ENCODE measurements at places on chromosomes 4 and X.

GRCh38 chrX:66036231-66036630 lies 3.6 kb downstream of the VSIG4 start:
- no peak for DNase-seq

- DNase-seq, result no peak
Observed at GRCh38 chr4:170190265-170190664, 100.5 kb upstream of the AADAT start.

DNA sequence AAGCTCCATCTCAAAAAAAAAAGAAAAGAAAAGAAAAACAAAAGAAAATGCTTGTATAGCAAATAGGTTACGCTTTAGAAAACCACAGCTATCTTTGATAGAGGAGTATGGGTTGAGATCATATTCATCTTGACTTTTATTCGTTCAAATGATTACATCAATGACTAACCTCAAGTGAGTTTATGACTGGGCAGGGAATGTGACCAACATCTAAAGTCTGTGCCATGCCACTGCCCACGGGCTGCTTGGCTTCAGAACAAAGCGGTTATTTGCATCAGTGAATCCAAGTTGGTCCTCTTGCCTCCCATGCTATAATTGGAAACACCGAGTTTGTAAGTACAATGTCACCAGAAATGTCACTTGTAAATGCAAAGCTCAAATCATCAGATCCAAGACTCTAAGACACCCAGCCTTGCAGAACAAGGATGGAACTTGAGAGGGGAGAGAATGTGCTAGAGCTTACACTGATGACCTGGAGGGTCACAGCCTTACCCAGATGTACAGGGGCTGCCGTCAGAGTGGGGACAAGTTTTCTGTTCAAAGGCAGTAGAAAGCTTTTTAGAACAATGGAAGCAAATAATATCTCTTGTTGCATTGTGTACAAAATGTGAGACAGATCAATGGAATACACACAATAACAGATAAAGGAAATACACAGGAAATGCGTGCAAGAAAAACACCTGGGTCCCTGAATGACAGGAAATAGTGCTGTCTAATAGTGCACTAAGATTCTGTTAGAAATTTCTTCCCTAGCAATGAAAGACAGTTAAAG lies 8.4 kb upstream of the OPN1LW start:
- peak; percentile 45 for DNase-seq

- DNase-seq, result no peak
Observed at GRCh38 chr4:144809056-144809640, 163.2 kb downstream of the HHIP start.

GRCh38 chrX:24498181-24498580 lies 33.1 kb downstream of the PDK3 start:
- peak; percentile 39 for DNase-seq

DNA sequence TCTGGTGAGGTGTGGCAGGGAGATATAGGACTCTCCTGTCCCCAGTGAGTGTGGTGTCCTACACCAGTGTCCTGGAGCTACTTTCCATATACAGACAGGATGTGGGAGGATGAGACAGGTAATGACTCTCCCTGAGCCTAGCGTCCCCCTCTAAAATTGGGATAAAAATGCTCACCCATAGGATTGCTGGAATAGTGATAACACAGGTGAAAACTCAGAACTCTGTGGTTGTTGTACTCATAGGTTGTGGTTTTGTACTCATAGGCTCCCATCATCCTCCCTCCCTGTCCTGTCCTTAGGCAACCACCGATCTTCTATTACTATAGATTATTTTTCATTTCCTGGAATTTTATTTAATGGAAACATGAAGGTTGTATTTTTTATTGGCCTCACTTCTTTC lies 60.7 kb upstream of the NXF3 start:
- DNase-seq, result no peak

GRCh38 chr4:155371432-155372043 lies 5.2 kb downstream of the MAP9 start:
- DNase-seq, result no peak

GRCh38 chr4:185128272-185129119 lies 14.6 kb upstream of the SLC25A4 start:
- peak; percentile 54 for DNase-seq

- peak; percentile 51 for DNase-seq
Observed at GRCh38 chr4:98688411-98689290, 30.2 kb upstream of the TSPAN5 start.

GRCh38 chr4:124940387-124940786 lies 227.9 kb upstream of the ANKRD50 start:
- no peak for DNase-seq

GRCh38 chrX:69154051-69154450 lies 11.2 kb downstream of the PJA1 start:
- no peak for DNase-seq

- DNase-seq, result peak; percentile 48
Observed at GRCh38 chr4:921830-922331, 10.2 kb downstream of the GAK start.

DNA sequence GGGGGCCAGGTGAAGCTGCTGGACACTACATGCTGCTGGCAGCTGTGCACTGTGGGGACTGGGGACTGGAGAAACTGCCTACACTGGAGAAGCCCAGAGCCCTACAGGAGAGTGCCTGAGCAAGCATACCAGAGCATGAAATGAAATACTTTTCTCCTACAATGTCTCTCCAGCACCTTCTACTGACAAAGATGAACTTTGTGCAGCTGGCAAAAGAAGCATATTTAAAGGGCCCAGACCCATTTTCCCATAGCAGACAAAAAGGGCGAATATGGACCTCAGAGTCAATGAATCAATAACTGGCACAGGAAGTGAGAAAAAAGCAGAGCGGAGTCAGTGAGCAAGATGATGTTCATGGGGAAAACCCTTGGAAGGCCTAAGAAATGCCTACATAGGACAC lies 30.9 kb upstream of the GK start:
- no peak for DNase-seq

DNA sequence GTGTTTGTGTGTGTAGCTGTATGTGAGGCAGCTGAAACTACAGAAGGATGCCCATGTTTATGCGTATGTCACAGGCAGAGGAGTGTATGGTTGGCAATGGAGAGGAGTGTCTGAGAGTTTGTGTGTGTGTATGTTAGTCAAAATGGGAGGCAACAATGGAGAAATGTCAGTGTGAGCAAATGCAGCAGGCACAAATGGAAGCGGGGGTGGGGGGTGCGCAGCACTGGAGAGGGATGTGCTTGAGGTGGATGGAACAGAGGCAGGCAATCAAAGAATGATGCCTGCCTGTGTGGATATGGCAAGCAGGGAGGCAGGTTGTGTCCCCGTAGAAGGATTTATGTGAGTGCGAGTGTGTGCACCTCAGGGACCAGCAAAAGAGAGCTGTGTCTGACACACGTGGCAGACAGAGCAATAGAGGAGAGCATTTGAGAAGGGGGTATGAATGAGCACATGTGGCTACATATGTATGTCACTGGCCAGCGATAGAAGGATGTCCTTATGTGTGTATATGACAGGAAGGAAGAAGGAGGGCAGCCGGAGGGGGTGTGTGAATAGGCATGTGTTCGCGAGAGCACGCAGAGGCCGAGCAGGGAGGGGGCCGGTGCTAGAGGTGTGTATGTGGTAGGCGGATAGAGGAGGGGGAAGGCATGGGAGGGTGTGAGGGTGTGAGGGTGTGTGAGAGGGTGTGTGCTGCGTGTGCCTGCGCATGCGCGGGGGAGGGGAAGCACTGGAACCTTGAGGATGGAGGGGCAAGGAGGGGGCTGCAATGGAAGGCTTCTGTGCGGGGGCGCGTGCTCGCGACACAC lies 1.1 kb downstream of the PJA1 start:
- peak; percentile 67 for DNase-seq

GRCh38 chr4:182695842-182696241 lies 221.3 kb downstream of the DCTD start:
- no peak for DNase-seq

GRCh38 chr4:33226783-33227182 lies 2506.6 kb downstream of the PCDH7 start:
- DNase-seq, result no peak

GRCh38 chrX:47563801-47564315 lies 2.9 kb downstream of the ARAF start:
- DNase-seq, result no peak

- no peak for DNase-seq
Observed at GRCh38 chr4:75907966-75908365, 5.7 kb upstream of the PPEF2 start.

GRCh38 chr4:17941731-17942130 lies 79.8 kb downstream of the LCORL start:
- DNase-seq, result no peak

DNA sequence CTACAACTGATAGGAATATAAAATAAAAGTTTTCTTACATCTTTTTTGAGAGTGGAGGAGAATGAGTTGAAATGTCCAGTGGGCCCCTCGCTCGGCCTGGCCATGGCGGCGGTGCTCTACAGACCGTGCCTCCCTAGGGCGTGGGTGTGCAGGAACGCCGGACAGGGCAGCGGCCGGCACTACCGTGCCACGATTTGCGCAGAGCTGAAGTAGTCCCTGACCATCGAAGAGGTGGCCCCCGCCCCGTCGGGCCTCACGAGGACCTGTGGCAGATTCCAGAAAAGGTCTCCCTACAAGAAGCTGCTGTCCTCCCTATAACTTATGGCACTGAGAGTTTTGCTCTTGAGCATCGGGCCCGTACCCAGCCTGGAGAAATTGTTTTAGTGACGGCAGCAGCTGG lies 228.9 kb upstream of the ARHGAP24 start:
- DNase-seq, result no peak

- peak; percentile 72 for DNase-seq
Observed at GRCh38 chrX:39883666-39884065, 214.1 kb downstream of the BCOR start.

DNA sequence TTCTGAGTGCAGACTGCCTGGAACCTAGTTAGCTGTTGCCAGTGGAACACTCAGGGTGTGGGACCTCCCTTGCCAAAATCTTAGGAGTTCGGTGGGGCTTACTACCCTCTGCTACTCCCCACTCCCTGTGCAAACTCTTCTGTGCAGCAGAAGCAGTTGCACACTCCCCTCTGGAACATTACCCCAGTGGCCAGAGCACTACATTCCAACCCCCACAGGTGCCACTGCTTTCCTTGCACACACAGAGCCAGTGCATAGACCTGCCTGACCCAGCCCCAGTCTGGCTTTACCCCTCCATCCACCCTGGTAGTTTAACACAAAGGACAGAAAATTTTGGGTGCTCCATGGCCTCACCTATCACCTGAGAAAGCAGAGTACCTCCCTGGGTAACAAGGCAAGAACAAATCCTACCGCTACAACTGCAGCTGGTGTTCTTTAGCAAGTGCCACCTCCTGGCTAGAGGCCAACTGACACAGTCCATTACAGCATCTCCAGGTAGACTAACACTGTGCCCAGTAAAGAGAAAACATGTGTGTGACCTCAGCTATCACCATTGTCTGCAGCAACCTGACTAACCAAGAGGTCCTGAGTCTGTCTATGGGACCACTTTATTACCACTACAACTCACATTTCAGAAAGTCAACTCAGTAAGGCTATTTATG lies 11.5 kb upstream of the RASSF6 start:
- no peak for DNase-seq

DNA sequence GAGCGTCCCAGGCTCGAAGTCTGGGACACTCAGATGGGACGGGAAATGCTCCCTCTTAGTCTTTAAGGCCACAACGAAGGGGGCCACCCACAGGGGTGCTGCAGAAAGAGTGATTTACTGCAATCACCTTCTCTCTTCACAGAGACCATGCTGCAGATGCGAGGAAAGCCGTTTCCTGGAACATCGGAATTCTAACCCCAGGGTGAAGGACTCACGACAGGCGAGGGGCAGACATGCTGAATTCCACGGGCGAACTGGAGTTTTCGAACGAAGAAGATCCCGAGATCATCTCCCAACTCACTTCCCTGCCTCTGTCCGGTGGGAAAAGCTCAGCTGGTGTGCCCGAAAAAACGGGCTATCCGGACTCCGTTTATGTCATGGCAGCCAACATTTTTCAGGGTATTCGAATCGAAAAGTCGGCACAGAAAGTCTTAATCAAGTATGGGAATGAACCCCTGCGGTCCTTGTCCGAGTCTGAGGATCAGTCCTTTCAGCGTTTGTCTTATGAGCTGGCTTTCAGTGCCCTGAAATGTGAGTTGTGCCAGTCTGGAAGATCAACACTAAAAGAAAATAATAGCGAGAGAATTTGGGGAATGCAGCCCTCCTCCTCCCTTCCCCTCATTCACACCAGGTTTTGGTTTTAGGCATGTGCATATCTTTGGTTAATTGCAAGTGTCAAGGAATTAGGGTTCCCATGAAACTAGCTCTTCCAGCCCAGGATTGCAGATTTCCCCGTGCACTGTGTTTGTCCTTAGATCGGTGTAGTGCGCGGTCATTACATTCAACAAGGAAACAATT lies 905 bp downstream of the NSUN7 start:
- no peak for DNase-seq

- DNase-seq, result no peak
Observed at GRCh38 chr4:24666816-24667477, 82.6 kb upstream of the DHX15 start.

DNA sequence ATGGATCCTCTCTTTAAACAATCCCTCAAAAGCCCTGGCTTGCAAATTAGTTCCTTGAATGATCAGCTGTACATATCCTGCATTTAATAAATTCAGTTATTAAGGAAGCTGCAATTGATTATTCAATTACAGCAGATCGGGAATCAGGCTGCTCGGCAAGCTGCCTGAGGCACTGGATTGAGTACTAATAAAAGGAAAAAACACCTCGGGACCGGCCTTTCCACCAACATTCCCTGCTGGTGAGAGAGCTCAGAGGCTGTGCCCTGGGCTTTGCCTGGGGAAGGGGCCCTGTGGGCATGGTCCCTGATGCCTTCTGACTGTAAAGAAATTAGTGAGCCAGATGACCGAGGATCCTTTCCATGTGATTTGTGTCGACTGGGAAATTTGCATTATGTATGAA lies 69.2 kb downstream of the SORCS2 start:
- no peak for DNase-seq

DNA sequence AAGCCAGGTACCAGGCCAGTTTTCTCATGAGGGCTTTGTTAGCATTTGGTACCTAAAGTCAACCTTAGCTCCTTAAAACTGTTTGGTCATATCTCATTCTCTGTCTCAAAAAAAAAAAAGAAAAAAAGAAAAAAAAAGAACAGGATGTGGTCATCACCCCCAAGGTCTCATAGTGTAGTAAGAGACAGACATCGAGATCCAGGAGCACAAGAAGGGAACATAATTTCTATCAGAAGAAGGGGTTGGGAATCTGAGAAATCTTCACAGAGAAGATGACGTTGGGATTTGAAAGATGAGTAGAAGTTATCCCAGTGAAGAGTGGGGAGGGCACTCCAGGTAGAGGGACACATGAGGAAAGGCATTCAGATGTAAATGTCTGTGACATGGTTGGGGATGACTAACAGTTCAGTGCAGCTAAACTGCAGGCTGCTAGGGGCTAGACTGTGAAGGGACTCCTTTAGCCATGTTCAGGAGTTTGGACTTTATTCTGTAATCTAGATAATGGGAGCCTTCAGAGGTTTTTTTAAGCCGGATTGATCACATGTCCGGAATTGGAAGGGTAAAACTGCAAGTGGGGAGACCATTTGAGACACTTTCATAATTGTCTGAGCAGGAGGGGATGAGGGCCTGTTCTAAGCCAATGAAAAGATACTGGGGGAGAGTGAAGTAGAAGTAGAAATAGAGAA lies 26.9 kb upstream of the GJB1 start:
- peak; percentile 31 for DNase-seq

GRCh38 chr4:3765271-3766035 lies 732 bp upstream of the ADRA2C start:
- peak; percentile 35 for DNase-seq

- peak; percentile 2 for DNase-seq
Observed at GRCh38 chr4:7427831-7428260, 6.9 kb downstream of the PSAPL1 start.

GRCh38 chr4:14180166-14180565 lies 552.6 kb upstream of the BOD1L1 start:
- DNase-seq, result no peak
